Cardiac muscle cell (in vitro differentiated cells and primary cell): ENCODE measurements at places on chromosomes 4 and X. TPM values are rescaled to one million over a fixed set of nuclear protein-coding genes. Genes with fewer than 3 reads are reported as not detected.

DNA sequence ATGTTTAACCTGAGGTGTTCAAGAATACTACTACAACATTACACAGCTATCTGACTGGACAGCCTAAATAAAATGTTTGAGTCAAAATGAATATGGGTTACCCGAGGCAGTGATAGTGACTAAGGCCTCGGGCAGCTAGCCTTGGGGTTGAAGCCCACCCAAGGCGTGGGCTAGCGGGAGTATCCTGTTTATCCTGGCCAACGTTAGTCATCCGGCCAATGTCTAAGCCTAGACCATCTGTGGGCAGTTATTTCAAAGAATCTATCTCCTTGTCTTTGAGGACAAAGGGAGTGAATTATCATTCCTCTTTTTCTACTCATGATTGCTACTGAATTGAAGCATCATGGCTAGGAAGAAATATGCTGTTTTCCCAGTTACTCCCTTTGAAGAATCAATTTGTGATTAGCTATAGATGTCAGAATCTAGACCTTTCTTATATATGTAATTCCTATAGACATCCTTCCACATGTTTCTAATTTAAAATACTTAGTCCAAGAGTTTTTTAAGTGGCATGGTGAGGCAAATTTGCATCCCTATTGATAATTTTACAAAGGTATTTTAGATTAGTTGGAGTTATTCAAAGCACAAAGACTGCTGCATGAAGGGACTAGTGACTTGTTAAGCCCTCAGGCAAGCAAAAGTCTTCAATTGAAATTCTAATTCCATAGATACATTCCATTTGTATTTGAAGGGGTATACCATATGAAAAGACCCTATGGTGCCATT lies 6.0 kb upstream of the PDGFC start:
- no peak for DNase-seq

DNA sequence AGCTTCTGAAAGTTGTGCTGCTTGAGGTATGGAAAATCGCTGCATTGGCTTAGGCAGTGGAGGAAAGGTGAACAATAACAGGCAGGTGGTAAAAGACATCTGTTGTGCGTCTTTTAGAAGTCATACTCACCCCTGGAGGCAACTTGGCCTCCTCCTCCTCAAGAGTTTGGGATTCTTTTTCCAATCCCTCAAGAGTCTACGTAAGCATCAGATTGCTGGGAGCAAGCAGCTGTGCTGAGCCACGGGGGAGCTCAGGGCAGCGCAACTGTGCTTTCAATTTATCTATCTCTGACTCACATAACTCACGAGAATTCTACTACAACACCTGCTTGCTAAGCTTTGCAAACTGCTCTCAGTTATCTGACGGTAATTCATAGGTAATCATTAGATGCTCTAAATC lies 6.4 kb upstream of the RBMX2 start:
- no peak for DNase-seq

Gene TLR8
- not detected in 2 replicates for total RNA-seq

DNA sequence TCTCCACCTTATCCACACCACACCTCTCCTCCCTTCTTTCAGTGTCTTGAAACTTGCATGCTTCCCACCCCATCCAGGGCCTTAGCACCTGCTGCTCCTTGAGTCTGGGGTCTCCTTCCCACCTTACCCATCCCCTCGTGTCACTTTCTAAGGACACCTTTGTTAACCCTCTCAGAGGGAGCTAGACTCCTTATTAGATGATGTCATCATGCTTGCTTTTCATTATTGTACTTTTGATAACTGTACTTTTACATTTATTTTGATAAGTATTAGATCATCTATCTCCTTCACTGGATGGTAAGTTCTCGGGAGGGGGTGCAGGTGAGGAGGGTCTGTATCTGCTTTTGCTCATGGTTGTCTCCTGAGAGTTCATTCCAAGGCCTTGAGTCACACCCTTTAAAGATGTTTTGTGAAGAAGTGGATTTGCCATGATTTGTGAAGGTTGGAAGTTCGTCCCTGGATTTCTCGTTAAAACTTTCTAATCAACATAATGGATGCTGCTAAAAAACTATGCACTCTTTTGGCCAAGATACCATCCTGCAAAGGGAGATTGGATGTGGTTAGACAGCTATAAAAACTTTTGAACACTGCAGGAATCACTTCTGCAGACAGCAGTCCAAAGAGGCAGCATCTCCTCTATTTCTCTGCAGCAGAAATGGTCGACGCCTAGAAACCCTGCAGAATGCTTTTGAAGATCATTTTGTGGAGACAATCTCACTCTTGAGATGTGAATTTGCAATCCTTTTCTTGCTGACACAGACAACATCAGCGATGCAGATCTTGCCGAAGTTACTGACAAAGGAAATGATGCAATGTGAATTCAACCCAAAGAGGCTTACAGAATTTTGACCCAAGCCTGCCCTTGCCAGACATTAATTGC lies 69.6 kb downstream of the ENPP6 start:
- peak; percentile 43 for DNase-seq

DNA sequence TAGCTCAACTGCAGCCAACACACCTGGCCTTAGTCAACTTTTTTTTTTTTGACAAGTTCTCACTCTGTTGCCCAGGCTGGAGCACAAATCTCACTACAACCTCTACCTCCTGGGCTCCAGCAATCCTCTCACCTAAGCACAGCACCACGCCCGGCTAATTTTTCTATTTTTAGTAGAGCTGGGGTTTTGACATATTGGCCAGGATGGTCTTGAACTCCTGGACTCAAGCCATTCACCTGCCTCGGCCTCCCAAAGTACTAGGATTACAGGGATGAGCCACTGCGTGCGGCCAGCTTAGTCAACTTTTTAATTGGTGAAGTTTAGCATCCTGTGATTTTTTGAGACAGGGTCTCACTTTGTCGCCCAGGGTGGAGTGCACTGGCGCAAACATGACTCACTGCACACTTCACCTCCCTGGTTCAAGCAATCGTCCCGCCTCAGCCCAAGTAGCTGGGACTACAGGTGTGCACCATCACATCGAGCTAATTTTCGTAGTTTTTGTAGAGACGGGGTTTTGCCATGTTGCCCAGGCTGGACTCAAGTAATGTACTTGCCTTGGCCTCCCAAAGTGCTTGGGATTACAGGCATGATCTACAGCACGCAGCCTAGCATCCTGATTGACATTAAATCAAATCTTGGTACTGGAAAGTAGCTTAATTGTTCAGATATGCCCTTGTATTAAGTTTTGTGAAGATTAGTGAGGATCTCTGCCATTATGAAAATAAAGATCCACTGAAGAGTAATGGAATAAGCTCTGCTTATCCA lies 8.3 kb downstream of the HNRNPDL start:
- no peak for DNase-seq

Gene GAGE13
- not detected in 2 replicates for total RNA-seq

DNA sequence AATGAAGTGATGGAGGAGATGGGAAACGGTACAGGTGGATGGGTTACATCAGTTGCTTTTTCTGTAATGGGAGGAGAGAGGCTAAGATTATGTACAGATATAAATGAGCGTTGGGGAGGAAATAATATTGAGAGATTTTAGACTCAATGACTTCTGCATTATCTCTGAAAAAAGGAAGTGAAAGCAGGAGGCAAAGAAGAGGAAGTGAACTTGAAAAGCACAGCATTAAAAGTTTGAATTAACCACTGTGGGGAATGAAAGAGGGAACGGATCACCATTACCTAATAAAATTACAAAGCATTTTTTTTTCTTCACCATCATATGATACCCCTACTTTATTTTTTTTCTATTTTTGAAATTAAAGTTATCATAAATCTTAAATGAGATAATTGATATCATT lies 1025.5 kb downstream of the RPA4 start:
- no peak for DNase-seq

Gene DDIT4L
- 4.0 and 5.0 TPM in 2 replicates for total RNA-seq

DNA sequence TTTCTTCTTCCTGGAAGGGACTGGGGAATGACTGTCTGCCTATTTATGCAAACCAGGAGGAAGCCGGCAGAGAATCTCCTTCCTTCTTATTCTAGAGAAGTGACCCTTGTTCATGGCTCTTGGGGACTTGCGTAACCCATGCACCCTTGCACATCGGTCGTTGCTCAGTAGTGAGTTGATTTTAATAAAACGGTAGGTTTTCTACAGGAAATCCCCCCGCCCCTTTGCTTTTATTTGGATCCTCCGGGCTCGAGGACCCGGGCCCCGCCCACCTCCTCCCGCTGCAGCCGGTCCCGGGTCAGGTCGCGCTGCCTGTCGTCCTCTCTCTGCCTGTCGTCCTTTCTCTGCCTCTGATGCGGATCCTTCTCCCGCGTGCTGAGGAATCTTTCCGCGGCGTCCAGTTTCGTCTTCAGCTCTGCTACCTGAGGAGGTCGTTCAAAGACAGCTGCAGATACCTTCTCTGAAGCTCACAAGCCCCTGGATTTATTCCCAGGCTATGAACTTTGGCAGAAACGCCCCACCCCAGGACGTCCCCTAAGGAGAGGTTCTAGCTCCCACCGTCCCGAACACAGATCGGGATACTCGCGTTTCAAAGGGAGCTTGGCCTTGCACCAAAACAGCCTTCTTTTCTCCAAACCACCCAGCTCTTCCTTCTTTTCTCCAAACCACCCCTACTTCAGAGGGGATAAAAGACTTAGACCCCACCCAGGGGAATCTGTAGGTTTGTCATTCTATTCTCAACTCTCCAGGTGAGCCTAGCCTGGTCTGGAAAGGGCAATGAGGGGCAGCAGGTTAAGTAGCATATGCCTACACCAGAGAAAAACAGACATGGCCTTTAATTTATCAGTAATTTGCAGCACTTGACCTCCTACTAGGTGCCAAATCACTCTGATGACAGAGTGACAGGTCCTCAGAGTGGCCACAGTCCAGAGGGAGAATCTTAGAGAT lies 7.0 kb downstream of the TNIP3 start:
- peak; percentile 63 for DNase-seq
